ENCODE measurements at places on chromosomes 11 and 22. TPM values are rescaled to one million over a fixed set of nuclear protein-coding genes. Genes with fewer than 3 reads are reported as not detected.

The KDELR3 gene
- 5.7 TPM for total RNA-seq

The APOBEC3B gene
- 10.1 TPM for total RNA-seq

The KCNQ1 gene
- 3.1 TPM for total RNA-seq

The ARSA gene
- 37.1 TPM for total RNA-seq

GRCh38 chr22:25742918-25743708 lies 1.1 kb downstream of the MYO18B start:
- no peak for DNase-seq

- no peak for DNase-seq
Observed at GRCh38 chr11:109096266-109096665, 325.7 kb upstream of the C11orf87 start.

DNA sequence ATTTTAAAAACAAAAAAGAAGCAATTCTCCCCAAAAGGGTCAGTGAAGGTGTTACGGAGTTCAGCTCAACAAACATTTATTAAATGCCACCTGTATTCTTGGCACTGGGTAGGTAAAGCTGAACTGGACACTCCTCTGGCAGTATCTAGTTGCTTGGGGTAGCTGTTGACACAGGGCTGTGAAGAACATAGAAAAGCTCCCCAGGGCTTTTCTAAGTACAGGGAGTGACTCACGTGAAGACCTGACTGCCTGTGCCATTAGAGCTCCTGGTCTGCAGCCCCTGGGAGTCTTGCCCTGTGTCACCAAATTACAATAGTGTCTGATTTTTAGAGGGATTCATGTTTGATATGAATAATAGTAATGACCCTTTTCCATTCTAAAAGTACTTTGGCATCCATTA lies 43.6 kb downstream of the COA4 start:
- no peak for DNase-seq

- no peak for DNase-seq
Observed at GRCh38 chr11:12693479-12694182, 19.4 kb downstream of the TEAD1 start.

DNA sequence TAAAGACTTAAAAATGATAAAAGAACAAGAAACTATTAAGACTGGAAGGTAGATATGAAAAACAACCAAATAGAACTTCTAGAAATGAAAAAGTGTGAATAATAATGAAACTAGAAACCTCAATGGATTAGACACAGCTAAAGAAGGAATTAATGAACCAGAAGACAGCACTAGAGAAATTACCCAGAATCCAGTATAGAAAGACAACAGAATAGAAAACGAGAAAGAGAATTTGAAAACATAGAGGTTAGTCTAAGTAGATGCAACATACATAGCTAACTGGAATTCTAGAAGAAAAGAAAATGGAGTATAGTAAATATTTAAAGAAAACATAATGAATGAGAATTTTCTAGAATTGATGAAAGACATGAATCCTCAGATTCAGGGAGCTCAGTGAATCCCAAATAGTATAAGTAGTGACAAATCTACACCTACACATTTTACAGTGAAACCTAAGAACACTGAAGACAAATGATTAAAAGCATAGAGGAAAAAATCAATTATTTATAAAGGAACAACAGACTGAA lies 111.9 kb downstream of the PARVA start:
- no peak for DNase-seq

DNA sequence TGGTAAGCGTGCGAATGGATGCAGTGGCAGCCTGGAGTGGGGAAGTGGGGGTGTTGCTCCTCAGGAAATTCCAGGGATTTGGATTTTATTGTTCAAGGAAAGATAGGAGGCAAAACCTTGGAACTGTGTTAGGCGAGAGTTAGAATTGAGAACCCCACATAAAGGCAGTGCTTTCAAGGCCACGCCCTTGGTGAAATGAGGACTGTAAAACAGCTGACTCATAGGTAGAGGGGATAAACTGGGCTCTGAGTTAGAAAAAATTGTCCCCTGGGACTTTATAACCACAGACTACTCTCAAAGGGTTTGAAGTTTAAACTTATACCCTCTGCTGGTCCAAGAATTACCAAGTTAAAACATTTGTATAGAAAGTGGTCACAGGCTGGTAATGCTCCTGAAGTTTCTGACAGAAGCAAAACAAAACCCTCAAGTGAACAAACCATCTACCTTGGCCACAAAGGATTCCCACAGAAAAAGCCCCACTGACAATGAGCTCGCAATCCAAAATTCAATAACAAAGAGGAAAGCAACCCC lies 250.3 kb upstream of the TBCEL start:
- DNase-seq = no peak

- DNase-seq = no peak
Observed at GRCh38 chr22:46007003-46007847, 30.3 kb upstream of the WNT7B start.
